ENCODE measurements at places on chromosomes 2 and 18. TPM values are rescaled to one million over a fixed set of nuclear protein-coding genes. Genes with fewer than 3 reads are reported as not detected.

DNA sequence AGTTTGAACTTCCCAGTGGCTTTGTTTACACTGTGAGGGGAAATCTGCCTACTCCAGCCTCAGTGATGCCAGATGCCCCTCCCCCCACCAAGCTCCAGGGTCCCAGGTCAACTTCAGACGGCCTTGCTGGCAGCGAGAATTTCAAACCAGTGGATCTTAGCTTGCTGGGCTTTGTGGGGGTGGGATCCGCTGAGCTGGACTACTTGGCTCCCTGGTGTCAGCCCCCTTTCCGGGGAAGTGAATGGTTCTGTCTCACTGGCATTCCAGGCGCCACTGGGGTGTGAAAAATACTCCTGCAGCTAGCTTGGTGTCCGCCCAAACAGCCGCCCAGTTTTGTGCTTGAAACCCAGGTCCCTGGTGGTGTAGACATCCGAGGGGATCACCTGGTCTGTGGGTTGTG, 70.0 kb upstream of the NEUROD1 start:
- DNase-seq: no peak

GRCh38 chr2:1591461-1591770, 152.9 kb downstream of the PXDN start:
- DNase-seq: no peak

Gene ALK
- total RNA-seq: 0.16 TPM

- no peak for DNase-seq
Observed at GRCh38 chr2:150140777-150141176, 346.7 kb downstream of the RND3 start.

DNA sequence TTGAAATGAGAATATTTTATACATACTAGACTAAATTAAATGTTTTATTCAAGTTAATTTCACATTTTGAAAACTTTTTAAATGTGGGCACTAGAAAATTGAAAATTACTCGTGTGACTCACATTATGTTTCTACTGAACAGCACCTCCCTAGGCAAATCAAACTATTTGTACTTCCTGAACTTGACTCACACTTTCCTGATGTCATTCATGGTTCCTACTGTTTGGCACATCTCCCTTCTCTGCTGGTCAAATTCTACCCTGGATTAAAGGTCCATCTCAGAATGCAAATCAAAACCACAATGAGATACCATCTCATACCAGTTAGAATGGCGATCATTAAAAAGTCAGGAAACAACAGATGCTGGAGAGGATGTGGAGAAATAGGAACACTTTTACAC, 16.7 kb downstream of the LHCGR start:
- DNase-seq: peak; percentile 91

Gene MDH1B
- 1.9 TPM for total RNA-seq

Gene STK17B
- total RNA-seq: 42.6 TPM

DNA sequence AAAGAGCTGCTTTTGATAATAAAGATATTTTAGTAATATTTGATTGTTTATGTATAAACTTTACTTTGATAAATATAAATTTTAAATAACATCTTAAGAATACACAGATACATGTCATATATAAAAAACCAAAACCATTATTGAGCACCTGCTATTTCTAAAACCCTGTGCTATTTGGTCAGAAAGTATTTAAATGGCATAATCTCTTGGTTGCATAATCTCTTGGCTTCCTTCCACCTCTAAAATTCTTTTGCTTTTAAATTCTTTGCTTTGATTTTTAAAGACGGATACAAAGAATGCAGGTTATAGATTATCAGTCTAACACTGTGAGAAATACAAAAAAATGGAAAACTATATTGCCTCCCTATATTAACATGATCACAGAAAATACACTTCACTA, 36.9 kb downstream of the ACMSD start:
- no peak for DNase-seq

Gene ANO7
- total RNA-seq: 5.8 TPM

- DNase-seq: peak; percentile 76
Observed at GRCh38 chr2:174711206-174711605, 53.1 kb downstream of the CHRNA1 start.

GRCh38 chr2:72887032-72887739, at the start of gene SPR:
Gene SPR, plus strand, starts transcription at chr2:72887408. Its CDS starts 25 bp downstream, at chr2:72887433.
- peak; percentile 28 for DNase-seq

- peak; percentile 57 for DNase-seq
Observed at GRCh38 chr18:9380621-9381395, 46.2 kb downstream of the TWSG1 start.

DNA sequence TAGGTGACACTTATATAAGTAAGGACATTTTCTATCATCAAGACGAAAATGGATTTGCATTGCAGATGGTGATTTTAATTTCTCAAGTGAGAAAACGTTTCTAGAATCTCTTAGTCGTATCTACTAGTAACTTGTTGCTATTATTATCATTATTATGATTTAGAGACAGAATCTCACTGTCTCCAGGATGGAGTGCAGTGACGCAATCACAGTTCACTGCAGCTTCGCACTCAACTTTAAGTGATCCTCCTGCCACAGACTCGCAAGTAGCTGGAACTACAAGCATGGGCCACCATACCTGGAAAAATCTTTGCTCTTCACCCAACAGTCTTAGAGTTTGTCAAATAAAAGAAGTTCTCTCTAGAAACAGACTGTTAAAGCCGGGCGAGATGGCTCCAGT, 37.6 kb upstream of the DDX18 start:
- no peak for DNase-seq

Gene PROKR1
- not detected for total RNA-seq

- DNase-seq: no peak
Observed at GRCh38 chr18:6382963-6383362, 31.7 kb downstream of the L3MBTL4 start.

GRCh38 chr2:58928973-58929372, 687.8 kb upstream of the FANCL start:
- DNase-seq: no peak

DNA sequence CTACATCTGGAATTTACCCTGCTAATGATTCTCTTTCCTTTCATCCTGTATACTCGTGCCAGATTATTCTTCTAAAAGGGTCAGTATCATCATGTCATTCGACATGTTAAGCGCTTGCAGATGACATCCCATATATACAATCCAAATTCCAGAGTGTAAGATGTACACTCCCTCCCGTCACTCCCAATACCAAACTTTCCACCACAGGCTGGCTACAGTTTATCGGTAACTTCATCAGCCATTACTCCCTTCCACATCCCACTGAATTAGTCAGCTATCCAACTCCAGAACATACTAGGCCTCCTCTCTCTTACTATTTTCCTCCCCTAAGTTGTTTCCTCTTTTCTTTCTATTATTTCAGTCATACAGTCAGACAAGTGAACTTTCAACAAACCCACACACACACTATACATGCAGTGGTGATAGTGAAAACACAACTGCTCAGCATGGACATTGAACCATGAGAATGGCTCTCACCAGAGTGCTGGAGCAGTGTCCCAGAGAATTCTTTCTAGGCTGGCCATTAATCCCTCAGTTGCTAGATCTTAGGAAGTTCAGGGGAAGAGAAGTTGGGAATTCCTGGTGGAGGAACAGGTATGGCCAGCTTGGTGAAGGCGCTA, 10.6 kb upstream of the NMI start:
- no peak for DNase-seq

GRCh38 chr2:41691561-41691960, 356.3 kb upstream of the PKDCC start:
- no peak for DNase-seq

DNA sequence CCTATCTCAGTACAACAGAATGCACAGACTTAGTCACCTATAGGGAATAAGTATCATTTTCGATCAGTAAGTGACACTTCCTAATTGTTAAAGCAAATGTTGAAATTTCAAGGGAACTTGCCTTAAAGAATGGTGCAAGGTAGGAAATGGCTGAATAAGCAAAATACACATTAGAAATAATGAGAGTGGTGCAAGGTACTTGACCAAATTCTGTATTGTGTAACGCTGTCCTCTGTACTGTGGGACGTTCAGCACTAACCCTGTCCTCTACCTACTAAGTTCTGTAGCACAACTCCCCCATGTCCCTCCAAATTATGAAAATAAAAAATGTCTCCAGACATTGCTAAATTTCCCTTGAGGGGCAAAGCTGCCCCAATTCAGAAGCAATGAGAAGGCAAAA, 19.4 kb downstream of the MMADHC start:
- no peak for DNase-seq

Gene LYG2
- not detected for total RNA-seq

Gene ABCG8
- not detected for total RNA-seq

Gene ALPP
- 0.32 TPM for total RNA-seq

GRCh38 chr2:240451791-240452461, 16.5 kb downstream of the GPC1 start:
- DNase-seq: no peak

GRCh38 chr18:63290166-63290820, 29.3 kb downstream of the BCL2 start:
- DNase-seq: no peak

DNA sequence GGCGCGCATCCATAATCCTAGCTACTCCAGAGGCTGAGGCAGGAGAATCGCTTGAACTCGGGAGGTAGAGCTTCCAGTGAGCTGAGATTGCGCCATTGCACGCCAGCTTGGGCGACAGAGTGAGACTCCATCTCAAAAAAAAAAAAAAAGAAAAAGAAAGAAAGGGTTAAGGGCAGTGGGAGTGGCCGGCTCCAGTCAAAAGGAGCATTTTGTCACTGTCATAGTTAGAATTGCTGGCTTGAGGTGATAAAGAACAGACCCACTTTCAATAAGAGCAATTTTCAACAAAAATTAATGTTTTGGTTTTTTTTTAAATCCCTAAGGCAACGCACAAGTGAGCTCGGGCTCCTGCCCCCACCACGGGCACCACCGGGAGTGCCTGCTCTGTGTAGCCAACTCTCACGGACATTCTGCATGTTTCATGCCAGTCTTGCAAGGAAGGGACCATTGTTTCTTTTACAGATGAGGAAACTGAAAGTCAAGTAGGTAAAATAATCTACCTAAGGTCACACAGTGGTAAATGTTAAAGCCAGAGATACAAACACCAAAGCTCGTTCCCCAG, 8.5 kb downstream of the CIB4 start:
- DNase-seq: no peak

Gene AGAP1
- 37.3 TPM for total RNA-seq

- no peak for DNase-seq
Observed at GRCh38 chr2:30926606-30927005, 119.4 kb upstream of the CAPN13 start.

- peak; percentile 75 for DNase-seq
Observed at GRCh38 chr2:30631051-30631671, 176.1 kb downstream of the CAPN13 start.

Gene SERPINB12
- not detected for total RNA-seq

DNA sequence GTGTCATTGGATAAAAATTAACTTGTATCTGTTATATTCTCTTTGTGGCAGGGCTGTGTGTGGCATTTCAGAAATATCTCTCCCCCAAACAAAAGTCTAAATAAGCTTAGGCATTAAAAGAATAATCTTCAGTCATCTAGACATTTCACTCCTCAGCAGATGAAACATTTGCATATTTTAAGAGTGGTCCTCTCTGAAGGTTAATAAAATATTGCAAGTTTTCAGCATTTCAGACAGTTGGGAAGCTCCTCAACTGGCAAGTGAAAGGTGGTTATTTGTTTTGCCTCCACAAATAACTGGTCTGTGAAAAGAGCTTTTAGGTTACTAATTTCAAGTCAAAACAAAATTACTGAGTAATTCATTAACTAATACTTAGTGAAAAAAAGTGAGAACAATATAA, 462.6 kb downstream of the EPHA4 start:
- DNase-seq: no peak

DNA sequence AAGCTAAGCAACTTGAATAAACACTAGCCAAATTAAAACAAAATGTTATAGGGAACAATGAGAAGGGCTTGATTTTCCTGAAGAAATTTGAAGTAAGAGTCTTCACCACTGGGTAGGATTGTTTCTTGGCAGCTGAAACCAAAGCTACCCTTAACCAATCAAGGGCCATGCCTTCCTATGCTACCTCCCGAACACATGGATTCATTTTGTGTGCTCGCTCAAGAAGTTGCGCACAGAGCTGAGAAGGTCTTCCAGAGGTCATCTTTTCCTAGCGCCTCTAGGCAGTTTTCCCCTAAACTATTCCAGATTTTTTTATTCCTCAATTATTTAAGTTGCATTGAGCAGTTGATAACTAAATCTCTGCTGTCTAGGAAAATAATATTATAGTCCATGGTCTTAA, 264.6 kb downstream of the RBM43 start:
- no peak for DNase-seq

DNA sequence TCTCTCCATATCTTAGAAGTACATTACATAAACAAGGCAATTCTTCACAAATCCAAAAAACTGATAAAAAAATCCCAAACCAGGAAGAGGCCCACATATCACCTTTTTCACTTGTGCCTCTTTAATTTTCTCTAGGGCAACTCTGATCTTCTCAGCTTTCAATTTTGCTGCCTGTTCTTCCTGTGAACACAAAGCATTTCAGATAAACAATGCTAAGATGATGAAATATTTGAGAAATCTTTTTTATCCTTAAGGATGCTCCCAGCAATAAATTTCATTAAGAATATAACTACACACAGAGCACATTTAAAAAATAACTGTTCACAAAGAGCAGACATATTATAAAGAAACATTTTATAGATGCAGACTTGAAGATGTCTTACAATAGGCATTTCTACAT, 73.4 kb downstream of the RAPH1 start:
- no peak for DNase-seq

Measured in astrocyte (in vitro differentiated cells and primary cell).